ENCODE measurements at places on chromosomes 16 and 17.

DNA sequence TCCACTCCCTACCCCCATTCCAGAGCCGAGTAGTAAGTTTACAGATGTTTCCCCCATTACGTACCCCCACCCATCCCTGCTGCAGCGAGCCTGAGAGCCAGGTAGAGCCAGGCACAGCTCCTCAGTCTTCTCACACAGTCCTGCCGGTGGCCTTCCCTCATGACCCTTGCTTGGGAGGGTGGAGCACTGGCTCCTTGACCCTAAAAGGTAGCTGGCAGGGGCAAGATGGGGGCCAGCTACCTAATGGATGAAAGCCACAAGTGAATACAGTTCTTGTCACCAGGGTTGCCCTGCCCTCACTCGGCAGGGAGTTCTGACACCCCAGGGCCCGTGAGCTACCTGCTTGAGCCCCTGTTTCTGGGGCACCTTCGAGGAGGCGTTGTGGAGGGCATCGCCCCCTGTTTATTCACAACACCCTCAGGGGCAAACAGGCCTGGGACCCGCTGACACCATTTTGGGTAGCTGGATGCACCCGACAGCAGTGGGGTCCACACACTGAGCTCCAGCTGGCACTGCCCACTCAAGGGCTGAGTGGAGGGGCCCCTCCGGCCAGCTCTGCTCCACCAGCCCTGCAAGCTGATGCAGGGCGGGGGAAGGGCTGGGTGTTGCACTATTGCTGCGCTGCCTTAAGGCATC lies 22.2 kb downstream of the ADAM11 start:
- DNase-seq = no peak

DNA sequence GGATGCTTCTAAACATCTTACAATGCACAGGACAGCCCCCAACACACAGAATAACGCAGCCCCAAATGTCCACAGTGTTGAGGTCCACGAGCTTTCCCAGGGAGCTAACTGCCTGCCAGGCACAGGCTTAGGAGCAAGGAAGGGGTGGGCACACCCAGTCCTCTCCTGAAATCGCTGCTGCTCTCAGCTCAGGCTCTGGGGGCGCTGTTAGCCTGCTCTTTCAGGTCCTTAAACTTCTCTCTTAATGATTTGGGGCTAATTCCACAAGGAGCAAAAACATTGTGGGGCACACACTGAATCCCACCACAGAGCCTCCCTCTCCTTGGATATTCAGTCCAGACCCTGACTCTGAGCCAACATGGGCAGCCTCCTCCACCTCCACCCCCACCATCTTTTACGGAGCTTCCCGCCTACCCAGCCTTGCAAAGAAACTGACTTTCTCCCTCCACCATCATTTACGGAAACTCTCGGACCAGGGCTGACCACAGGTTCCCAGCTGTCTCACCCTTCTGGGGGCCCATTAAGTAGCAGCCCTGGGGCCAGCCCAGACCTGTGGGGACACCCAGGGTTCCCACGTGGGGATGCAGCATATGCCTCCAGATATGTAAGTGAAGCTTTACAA lies 1.1 kb downstream of the CD300H start:
- peak; percentile 33 for DNase-seq

- peak; percentile 67 for DNase-seq
Measured at GRCh38 chr17:76997981-76998531, 129.9 kb downstream of the MGAT5B start.

GRCh38 chr16:7456211-7456610 lies 123.6 kb downstream of the RBFOX1 start:
- no peak for DNase-seq

GRCh38 chr16:23186171-23186570 lies 3.6 kb downstream of the SCNN1G start:
- DNase-seq = no peak

- no peak for DNase-seq
Measured at GRCh38 chr17:55533608-55534007, 22.4 kb upstream of the SMIM36 start.

DNA sequence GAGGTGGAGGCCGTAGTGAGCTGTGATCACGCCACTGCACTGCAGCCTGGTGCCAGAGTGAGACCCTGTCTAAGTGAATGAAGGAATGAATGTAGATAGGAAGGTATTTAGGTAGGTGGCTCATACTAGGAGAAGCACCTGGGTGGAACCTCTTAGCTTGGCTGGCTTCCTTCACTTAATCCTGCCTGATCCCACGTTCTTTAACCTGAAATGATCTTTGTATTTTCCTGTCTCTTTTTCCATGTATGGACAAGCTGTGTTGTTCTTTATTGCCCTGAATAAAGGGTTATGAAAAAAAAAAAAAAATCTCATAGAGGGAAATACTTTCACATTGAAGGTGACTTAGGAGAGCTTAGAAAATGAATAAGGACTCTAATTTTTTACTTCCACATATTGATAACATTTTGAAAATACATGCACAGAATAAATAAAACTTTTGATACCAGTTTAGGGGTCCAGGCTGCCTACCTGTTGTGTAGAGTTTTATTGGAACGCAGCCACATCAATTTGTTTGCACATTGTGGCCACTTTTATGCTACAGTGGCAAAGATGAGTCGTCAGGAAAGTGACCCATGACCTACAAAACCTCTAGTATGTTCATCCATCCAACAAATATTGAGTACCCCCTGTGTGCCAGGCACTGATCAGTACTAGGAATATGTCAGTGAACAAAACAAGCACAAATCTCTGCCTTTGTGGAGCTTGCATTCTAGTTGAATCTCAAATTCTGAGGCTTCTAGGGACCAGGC lies 44.6 kb downstream of the VPS35L start:
- DNase-seq = no peak

DNA sequence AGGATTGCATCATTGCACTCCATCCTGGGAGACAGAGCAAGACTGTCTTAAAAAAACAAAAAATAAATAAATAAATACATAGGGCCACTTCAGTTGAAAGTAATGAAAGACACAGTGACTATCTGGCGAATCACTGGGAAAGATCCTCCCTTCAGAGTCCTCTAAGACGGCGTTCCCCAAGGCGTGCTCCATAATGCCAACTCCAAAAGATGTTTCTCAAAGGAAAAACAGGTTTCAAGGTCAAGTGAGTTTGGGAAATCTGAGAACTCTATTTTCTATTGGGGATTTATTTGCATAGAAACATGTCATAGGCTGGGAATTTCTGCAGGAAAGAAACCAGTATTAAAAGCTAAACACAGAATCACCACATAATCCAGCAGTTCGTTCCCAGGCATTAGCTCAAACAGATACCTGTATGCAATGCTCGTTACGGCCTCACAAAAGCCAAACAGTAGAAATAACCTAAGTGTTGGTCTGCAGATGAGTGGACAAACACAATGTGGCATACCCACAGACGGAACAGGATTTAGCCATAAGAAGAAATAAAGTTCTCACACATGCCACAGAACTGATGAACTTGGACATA lies 7.9 kb downstream of the KLHDC4 start:
- no peak for DNase-seq

GRCh38 chr16:1414532-1415260 lies at the start of gene UNKL:
Gene UNKL (minus strand): TSS chr16:1414704. CDS start chr16:1414691, 13 bp downstream.
- peak; percentile 47 for DNase-seq

DNA sequence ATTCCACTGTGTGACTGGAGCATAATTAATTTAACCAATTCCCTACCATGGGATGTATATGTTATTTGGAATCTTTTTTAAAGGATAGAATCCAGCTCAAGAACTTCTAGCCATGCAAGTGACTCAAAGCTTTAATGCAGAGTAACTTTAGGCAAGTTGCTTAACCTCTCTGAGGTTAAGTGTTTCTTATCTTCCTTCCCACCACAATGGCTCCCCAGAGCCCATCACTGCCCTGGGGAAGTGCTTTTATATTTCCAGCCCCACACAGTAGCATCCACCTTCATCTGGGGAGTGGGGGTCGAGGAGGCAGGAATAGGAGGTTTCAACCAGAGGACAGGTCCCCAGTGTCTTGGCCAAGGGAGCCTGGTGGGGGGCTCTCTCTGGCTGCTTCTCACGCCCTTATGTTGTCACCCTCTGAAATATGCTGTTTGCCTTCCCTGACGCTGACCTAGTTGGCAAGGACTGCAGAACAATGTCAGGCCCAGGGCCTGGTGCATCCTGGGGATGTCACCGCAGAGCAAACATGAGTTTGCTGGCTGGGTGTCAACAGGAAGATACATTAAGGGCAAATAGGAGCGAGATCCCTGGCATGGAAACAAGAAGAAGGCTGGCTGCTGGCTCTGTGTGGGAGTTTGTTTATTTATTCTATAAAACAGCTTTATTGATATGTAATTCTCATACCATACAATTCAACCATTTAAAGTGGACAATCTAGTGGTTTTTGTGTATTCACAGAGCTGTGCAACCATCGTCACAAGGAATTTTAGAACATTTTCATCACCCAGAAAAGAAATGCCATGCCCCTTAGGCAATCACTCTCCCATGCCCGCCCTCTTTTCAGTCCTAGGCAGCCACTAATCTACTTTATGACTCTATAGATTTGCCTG lies 46.6 kb upstream of the WSB1 start:
- no peak for DNase-seq

DNA sequence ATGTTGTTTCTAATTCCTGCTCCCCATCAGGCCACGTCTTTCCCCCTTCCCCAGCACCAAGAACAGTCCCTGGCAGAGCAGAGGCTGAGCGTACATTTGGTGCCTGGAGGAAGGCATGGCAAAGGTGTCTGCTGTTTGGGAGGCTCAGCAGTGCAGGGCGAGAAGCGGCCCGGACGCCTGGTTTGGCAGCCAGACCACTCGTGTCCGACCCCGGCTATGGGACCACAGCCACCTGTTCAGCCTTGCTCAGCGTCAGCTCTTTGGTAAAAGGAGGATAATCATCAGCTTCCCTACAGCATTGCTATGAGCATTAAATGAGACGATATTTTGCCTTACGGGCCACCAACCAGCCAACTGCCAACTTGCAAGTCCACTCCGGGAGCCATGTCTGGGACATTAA lies 106.7 kb upstream of the CREBBP start:
- no peak for DNase-seq

DNA sequence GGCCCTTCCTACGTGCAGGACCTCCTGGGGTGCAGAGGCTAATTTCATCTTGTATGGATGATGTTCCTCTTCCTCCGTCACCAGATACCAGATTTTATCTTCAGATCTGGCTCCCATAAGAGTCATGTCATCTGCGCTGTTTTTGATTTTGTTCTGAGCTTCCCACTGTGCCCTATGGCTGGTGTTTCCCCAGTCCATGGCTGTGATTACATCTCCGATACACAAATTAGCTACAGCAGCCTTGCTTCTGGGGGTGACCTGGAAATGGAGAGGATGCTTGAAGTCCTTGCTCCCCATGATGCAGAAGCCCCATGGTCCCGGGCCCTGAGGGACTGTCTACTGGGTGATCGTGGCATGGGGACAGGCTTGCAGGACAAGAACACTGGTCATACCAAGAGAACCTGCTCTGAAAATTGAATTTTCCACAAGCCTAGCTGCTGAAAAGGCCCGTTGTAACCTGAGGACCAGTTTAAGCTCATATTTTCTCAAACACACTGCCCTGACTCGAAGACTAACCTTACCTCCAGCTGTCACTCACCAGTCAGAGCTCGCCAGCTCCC lies 69.0 kb downstream of the KCNJ12 start:
- DNase-seq = no peak

- peak; percentile 71 for DNase-seq
Measured at GRCh38 chr17:45332989-45333701, 16.3 kb upstream of the MAP3K14 start.

DNA sequence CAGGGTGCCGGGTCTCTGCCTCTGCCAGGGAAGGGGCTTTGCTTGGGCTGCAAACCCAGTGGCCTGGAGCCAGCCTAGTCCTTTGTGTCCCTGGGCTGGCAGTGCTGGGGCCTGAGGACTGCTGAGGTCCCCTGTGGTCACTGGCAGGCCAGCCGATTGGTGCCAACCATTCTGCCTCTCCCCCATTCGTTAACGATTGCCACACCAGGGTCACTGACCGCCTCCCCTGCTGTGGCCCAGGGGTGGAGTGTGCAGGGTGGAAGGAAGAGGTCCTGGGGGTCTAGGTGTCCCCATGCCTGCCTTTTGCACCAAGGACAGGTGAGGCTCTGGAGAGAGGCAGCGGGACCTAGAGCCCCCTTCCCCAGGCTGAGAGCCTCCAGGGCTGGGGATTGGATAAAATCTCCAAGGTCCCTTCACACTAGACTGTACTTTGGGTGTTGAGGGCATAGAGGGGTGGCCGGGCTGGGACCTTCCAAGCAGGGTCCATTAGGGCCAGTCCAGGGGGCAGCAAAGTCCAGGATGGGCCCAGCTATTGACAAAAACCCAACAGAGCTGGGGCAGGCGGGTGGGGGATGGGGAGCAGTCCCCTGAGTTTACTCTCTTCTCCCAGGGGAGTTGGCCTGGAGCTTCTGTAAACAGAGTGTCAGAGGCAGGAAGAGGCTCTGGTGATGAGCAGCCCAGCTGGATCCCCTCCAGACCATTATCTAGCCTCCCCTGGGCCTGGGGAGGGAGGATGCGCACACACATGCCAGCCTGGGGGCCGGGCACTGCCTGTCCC lies 1.1 kb downstream of the VASN start:
- no peak for DNase-seq

- no peak for DNase-seq
Measured at GRCh38 chr17:49858796-49859195, 10.9 kb upstream of the TAC4 start.

GRCh38 chr17:68053231-68054013 lies 17.9 kb downstream of the KPNA2 start:
- DNase-seq = no peak

GRCh38 chr17:11940904-11941303 lies 56.4 kb downstream of the ZNF18 start:
- DNase-seq = no peak

- peak; percentile 70 for DNase-seq
Measured at GRCh38 chr17:83199500-83200201, 120.2 kb downstream of the METRNL start.

DNA sequence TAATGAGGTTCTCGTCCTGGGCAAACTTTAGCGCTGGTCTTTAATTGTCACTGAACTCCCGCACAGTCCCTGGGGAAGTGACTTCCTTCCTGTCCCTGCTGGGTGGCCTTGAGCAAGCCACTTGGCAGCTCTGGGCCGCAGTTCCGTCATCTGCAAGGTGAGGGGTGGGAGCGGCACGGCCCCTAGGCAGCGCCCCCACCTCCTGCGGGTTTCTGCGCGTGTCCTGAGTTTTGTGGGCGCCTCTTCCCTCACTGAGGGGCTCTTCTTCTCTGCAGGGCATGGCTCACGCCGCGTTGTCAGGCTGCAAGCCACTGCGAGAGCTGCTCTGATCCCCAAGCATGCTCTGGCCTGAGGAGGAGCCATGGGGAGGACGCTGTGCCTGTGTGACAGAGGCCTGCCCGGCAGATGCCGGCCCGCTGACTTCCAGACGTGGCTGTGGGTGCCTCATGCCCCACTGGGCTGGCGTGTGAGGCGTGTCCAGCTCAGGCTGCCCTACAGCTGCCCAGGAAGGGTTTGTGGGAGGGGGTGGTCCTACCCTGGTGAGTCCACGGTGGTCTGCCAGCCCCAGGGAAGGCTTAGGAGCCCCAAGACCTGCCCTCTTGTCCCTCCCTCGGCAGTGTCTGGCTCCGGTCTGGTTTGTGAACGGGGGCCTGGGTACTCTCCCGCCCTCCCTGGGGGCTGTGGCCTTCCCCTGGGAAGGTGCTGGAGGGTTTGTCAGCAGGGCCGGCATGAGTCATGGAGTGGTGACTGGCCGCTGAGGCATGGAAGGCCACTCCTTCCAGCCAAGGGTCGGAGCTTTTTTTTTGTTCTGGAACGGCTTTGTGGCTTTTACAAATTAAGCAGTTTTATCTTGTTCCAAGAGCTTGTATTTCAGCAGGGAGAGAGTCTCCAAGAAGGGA lies 182.0 kb downstream of the SEC14L1 start:
- no peak for DNase-seq
